NCI-H510A treated with DMSO at 0.1 percent for 48 hours (cell line): ENCODE measurements at places on chromosomes 6 and 20.

DNA sequence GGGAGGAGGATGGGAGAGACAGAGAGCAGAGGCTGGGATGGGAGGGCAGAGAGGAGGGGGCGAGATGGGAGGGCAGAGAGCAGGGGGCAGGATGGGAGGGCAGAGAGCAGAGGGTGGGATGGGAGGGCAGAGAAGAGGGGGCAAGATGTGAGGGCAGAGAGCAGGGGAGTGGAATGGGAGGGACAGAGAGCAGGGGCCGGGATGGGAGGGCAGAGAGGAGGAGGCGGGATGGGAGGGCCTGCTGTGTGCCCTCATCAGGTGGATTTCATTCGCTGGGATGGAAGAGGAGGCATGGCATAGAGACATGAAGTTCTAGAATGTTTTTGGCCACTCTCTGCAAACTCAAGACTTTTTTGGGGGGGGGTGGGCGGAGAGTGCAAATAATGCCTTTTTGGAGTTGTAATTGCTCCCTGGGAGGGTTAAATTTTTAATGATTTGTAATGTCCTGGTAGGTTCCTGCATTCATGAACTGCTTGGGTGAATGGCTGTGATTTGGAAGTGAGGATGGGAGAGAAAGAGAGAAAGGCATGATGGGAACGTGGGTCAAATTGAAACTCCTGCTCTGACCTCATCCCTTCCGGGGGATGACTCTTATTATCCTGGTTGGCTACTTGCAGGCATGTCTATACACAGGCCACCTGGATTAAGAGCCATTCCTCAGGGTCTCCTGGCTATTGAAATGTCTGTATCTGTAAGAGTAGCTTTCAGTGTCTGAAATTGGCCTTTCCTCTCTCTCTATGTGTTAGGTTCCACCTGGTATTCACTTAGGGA lies 162.4 kb upstream of the AGPAT4 start:
- no peak for DNase-seq

GRCh38 chr6:139198529-139199288 lies 63.8 kb downstream of the HECA start:
- no peak for DNase-seq

GRCh38 chr20:34143951-34144350 lies 31.9 kb upstream of the EIF2S2 start:
- no peak for DNase-seq

DNA sequence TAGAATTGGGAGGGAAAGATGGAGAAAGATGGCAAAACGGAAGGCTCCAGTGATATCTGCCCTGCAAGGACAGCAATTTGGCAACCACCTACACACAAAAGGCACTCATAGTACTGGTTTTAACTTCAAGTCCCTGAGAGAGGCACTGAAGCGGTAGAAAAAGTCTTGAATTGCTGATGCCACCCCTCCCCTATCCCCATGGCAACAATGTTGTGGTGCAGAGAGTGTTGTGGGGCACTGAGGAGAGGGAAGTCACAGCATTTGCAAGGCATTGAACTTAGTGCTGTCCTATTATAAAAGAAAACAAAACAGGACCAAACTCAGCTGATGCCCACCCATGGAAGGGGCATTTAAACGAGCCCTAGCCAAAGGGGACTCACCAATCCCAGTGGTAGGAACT lies 343.7 kb downstream of the HAO1 start:
- no peak for DNase-seq

GRCh38 chr6:63475707-63476106 lies 96.6 kb upstream of the LOC128125822 start:
- no peak for DNase-seq

- no peak for DNase-seq
Observed at GRCh38 chr6:36692220-36692619, 5.4 kb upstream of the RAB44 start.

DNA sequence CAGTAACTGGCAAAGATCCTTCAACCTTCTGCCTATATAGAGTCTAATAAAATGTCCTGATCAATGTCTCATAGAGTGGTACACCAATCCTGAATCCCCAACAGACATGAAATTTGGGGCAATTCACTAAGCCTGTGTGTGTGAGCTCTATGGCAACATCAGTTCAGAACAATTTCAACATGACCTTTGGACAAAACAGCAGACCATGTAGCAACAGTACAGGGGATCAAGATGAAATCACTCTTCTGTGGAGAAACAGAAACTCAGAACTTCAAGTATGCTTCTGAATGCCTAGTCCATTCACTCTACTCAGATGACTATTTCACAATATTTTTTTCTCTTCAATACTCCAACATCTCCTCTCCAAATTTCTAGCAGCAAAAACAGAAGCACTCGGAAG lies 49.1 kb upstream of the OPRM1 start:
- DNase-seq, result no peak

GRCh38 chr6:37977715-37978114 lies 158.2 kb downstream of the ZFAND3 start:
- no peak for DNase-seq
